ENCODE measurements at places on chromosomes 4 and X.

GRCh38 chr4:160580581-160580980 lies 1477.7 kb downstream of the RAPGEF2 start:
- no peak for DNase-seq

DNA sequence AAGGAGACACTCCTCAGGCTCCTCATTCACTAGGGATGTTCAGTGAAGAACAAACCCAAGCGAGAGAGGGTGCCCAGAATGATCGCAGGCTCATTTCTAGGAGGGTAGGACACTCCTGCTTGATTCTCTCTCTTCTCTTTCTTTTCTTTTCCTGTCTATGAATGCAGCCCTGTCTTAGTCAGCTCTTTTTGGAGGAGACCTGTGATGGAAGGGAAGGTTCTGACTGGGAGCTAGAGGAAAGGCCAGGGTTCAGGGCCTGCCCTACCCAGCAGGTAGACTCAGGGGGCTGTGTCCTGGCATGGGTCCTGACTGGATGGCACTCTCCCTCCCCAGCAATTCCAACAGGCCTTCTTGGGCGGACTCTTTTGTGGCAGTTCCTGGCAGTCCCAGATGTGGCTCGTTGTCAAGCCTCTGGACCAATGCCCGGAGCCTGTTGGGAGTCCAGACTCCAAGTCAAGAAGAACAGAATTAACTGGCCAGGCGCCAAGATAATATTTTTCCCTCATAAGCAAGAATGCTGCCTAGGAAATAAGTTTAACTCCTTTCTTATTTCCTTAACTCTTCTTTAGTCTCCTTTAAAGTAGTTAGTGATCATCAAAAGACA lies 139.4 kb upstream of the SCML1 start:
- DNase-seq: no peak

- DNase-seq: no peak
Observed at GRCh38 chr4:12573716-12574115, 910.4 kb downstream of the RAB28 start.

- DNase-seq: no peak
Observed at GRCh38 chr4:143148521-143148920, 36.2 kb upstream of the USP38 start.

GRCh38 chrX:105894721-105895120 lies 72.4 kb downstream of the NRK start:
- DNase-seq: no peak

- no peak for DNase-seq
Observed at GRCh38 chrX:148146121-148146520, 165.0 kb downstream of the FMR1NB start.

Measured in hematopoietic multipotent progenitor cell treated with erythropoietin and hydrocortisone succinate and interleukin-3 and kit ligand, for 8 days (in vitro differentiated cells).